Progenitor cell of endocrine pancreas (in vitro differentiated cells): ENCODE measurements at places on chromosomes 2 and 18. TPM values are rescaled to one million over a fixed set of nuclear protein-coding genes. Genes with fewer than 3 reads are reported as not detected.

DNA sequence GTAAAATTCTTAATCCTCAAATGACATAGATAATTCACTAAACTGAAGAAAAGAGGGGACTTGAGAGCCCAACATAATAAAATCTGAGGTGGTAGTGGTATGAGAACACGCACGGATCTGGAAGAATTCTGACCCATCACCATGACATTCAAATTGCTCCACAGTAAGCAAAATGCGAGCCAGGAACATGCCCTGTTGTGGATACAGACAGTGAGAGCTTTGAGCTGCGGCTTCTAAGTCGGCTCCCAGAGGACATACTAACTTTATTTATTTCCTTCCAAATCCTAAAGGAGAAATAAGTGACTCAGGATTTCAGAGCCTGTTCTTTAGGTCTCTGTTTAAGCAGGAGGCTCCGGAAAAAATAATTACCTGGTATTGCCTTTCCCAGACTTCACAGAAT, 143.4 kb upstream of the SMAD7 start:
- no peak for DNase-seq

The NT5DC4 gene
- total RNA-seq: not detected in 2 replicates

- no peak for DNase-seq
Measured at GRCh38 chr2:237445611-237446337, 31.8 kb upstream of the COL6A3 start.

The RND3 gene
- 40.3 and 42.5 TPM in 2 replicates for total RNA-seq

The SP9 gene
- 0.11 TPM in 1 of 2 replicates, not detected in the other for total RNA-seq

GRCh38 chr2:119422360-119423107, 9.1 kb upstream of the TMEM37 start:
- DNase-seq: no peak
